ENCODE measurements at places on chromosomes 1 and 21.

GRCh38 chr1:2230781-2231531 is 2.8 kb downstream of the SKI start:
- no peak for DNase-seq

GRCh38 chr21:32813265-32813903 is 41.8 kb upstream of the PAXBP1 start:
- no peak for DNase-seq

DNA sequence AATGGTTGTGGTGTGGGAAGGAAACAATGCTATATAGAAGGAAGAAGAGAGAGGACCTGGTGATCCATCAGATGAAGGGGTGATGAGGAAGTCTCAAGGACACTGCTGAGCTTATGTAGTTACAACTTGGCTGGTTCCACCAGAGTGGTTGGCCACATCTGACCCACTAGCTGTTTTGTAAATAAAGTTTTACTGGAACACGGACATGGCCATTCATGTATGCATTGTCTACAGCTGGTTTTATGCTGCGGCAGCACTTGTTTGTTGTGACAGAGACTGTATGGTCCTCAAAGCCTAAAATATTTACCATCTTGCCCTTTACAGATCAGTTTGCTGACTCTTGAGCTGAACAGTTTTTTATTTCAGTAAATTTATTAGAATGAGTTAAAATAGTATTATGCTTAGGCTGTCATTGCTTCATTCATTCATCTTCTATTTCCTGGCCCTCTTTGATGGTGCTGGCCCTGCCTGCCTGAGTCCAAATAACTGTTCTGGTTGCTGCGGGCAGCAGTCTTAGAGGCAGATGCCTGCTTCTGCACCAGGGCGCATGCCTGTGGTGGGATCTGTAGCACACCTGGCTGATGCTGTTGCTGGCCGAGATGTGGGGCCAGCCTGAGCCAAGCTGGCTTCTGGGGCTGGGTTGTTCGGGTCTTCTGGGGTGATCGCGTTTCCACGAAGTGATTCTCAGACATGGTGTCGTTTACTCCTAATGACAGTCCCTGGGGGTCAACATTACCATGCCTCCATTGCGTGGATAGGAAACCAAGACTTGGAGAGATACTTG is 61.4 kb upstream of the WNT4 start:
- no peak for DNase-seq

DNA sequence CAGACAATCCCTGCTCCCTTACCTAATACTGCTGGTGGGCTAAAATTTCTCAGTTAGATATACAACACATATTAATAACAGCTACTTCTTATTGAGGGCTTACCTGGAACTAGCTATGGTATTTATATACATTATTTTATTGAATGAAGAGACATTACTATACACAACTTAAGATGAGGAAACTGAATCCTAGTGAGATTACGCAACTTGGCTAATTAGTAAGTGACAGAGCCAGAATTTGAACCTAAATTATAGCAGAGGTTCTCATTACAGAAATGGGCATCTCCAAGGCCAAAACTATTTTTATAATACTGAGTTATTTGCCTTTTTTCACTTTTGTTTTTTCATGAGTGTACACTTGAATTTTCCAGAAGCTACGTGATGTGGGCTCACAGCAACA is 44.5 kb upstream of the SMYD2 start:
- no peak for DNase-seq

DNA sequence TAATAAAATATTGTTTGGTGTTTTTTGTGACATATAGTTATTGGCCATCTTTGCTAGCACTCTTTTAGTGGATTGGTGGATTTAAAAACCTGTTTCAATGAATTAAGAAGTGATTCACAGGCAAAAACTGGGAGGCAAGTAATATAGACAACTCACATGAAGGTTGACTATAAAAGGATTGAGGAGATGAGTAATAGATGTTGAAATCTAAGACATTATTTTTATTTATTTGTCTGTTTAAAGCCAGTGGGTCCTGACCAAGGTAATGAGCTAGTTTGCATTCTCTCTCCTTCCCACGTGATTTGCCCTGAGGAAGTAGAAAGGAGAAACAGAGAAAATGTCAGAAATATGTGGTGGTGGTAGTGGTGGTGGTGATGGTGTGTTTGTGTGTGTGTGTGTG is 351.5 kb upstream of the ZP4 start:
- DNase-seq: no peak

GRCh38 chr21:36079010-36079649 is 9.3 kb downstream of the CBR1 start:
- DNase-seq: no peak

GRCh38 chr1:231407547-231408396 is 14.3 kb downstream of the EGLN1 start:
- DNase-seq: no peak

GRCh38 chr1:23425193-23425494 is 596 bp upstream of the TCEA3 start:
- no peak for DNase-seq

DNA sequence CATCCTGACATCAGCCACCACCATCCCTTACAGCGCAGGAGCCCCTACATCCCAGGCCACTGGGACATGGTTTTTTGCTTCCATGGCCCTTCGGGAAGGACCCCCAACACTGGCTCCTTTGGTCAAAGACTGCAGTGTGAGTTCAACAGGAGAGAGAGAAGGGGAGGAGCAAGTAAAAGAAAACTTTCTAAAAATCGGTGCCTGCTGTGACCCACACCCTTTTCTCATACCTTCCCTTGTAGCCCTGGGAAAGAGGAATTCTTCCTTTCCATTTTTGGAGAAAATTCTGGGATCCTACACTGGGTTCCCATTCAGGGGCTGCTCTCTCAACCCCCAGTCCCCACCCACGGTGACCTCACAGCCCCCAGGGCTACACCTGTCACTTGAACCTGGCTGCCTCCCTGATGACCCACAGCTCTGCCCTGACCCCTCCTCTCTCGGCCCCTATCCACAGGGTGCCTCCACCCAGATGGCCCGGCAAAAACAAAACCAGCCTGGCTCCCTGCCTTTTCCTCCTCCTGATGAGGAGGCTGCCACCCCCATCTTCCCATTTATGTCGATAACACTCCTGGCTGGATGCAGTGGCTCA is 7.6 kb downstream of the PADI4 start:
- DNase-seq: no peak

- no peak for DNase-seq
Observed at GRCh38 chr1:224874775-224875174, 54.7 kb upstream of the DNAH14 start.

- DNase-seq: no peak
Observed at GRCh38 chr21:35384375-35384774, 335.3 kb upstream of the RUNX1 start.

- no peak for DNase-seq
Observed at GRCh38 chr1:164780863-164781262, 221.9 kb downstream of the PBX1 start.

DNA sequence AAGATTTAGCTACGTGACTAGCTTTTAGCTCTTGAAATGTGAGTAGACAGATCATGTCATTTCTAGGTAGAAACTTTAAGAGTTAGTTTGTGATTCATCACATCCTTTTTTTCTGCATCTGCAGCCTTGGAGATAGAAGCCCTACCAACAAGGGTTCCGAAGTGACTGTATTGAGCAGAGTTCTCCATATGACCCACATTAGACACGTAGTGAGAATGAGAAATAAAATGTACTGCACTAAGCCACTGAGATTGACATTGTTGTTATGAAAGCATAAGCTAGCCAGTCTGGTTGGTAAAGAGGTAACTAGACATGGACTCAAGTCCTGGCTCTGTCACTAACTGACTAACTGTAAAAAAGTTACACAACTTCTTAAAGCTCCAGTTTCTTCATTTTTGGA is 296.1 kb downstream of the PDE4B start:
- DNase-seq: no peak

DNA sequence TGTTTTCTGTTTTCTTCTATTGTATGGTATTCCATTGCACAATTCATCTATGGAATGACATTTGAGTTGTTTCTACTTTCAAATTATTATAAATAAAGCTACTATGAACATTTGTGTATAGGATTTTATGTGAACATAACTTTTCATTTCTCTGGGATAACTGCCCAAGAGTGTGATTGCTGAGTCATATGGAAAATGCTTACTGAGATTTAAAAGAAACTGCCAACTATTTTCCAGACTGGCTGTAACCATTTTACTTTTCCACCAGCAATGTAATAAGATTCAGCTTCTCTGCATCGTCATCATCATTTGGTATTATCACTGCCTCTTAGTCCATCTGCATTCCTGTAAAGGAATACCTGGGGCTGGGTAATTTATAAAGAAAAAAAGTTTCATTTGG is 779.6 kb upstream of the PRMT6 start:
- no peak for DNase-seq

Measured in stimulated activated CD8-positive, alpha-beta memory T cell treated with anti-CD3 and anti-CD28 coated beads, Interleukin-15, amount 100 ng/mL, for 4 hours (primary cell).